CD4-positive, alpha-beta T cell (primary cell): ENCODE measurements at places on chromosomes 2 and 18.
A peak's percentile ranks its signal among the peaks of the same experiment; 100 is the strongest.

- DNase-seq: no peak
Measured at GRCh38 chr2:47002031-47002430, 86.4 kb upstream of the MCFD2 start.

GRCh38 chr2:13193075-13193474 lies 476.3 kb downstream of the TRIB2 start:
- DNase-seq: no peak

DNA sequence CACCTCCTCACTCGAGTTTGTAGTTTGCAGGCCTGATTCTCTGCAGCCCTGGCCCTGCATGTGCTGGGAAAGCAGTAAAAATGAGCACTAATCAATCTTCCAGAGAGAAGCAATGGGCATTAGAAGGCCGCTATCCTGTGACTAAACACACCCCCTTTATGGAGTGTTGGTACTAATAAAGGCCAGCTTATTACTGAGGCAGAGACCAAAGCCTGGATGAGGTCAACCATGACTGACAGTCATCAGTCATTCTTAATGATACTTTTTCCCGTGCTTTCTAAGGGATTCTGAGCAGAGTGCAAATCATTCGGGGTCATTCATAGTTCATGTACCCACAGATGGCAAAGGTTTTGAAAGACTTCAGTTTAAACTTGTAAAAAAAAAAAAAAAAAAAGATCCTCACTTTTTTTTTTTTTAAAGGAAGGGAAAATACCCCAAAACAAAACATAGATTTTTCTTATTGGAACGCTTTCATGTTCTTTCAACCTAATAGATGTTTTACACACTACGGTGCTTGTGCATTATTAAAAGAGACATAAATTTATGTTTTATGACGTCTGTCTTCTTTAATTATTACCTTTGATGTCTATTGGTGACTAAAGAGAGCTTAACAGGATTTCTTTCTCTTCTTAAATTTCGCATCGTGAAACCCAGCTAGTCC lies 13.2 kb downstream of the TSHZ1 start:
- DNase-seq: no peak

DNA sequence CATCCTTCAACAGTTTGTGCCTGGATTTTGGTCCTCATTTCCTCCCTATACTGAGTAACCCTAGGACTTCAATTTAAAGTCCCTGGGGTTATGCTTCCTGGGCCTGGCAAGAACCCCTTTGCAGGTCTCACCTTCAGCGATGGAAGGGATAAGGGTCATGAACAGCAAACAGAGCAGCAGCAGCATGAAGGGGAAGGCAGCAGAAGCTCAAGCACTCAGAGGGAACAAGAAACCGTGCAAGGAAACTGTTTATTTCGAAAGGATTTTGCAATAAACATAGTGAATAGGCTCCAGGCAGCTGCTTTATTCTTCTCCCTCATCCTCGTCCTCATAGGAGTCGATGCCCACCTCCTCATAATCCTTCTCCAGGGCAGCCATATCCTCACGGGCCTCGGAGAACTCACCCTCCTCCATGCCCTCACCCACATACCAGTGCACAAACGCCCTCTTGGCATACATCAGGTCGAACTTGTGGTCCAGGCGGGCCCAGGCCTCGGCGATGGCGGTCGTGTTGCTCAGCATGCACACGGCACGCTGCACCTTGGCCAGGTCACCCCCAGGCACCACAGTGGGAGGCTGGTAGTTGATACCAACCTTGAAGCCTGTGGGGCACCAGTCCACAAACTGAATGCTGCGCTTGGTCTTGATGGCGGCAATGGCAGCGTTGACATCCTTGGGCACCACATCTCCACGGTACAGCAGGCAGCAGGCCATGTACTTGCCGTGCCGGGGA lies 2.8 kb upstream of the TUBA4B start:
- no peak for DNase-seq

DNA sequence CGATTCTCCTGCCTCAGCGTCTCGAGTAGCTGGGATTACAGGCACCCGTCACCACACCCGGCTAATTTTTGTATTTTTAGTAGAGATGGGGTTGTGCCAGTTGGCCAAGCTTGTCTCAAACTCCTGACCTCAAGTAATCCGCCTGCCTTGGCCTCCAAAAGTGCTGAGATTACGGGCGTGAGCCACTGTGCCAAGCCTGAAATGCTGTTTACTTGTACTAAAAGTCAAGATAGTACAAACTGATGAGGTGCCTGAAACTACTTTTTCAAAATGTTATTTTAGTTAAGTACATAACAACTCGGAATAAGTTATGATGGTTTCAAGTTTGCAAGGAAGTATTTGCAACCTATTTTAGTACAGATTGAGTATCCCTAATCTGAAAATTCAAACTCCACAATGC lies 85.7 kb downstream of the CEP192 start:
- no peak for DNase-seq

- peak; percentile 28 for DNase-seq
Measured at GRCh38 chr2:231642631-231643494, 50.2 kb downstream of the TEX44 start.

DNA sequence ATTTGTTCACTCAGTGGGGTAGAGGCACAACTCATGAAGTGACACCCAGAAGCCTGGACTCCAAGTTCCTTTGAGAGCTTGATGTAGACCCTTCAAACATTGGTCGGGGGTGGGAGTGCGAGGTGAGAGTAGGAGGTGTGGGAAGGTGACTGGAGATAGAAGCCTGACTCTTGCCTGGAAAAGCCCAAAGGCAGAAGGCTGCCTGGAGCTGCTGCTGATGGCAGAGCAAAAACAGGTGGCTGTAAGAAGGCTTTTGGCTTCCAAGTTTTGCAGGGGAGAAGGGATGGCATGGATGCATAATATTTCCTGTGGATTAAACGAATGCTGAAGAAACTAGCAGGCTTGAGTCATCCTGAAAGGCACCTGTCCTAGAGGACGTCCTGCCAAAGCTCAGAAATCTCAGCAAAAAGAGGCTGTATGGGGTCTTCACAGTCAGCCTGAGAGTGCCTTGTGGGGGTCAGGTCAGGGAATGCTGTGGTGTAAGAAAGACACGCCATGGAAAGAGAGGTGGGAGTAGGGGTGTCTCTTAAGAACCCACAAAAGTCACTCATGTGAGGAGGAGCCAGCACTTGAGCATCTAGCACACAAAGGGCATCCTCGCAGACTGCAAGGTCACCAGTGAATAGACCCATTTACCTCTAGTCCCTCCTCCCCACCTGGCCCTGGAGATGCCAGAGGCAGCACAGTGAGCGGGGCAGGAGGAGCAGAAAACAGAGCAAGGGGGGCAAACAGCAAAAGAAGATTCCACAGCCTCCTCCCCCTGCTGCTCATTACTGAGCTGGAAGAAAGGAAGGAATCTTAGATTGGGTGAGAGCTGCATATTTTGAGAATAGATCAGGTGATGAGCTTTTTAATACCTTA lies 37.5 kb downstream of the FASTKD2 start:
- DNase-seq: no peak

DNA sequence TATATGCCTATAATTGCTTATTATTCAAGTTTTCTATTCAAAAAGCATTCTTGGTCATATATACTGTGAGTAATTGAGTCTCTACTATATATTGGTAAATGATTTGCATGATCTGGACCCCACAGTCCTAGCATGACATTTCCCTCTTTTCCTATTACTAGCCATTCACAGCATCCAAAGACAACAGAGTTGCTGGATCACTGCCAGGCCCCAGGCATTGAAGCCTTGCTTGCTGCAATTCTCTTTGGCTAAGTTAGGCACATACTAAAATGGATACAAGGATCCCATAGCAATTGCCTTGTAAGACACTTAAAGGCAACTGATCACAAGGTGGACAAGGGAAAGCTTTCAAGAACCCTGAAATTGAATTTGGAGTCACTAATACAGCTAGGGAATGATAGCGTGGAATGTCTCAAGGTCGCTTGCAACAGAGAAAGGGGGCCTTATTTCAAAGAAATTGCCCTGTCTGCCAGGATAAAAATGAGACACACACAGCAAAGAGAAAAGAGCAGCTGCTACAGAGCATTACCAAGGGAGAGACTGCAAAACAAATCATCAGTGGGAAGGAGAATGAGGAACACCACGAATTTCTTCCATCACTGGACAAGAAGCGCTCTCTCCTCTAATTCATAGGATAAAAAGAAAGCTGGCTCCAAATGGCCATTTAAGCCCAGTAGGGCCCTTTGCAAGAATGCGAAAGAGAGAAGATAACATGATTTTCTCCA lies 77.1 kb upstream of the EPHA4 start:
- DNase-seq: no peak

DNA sequence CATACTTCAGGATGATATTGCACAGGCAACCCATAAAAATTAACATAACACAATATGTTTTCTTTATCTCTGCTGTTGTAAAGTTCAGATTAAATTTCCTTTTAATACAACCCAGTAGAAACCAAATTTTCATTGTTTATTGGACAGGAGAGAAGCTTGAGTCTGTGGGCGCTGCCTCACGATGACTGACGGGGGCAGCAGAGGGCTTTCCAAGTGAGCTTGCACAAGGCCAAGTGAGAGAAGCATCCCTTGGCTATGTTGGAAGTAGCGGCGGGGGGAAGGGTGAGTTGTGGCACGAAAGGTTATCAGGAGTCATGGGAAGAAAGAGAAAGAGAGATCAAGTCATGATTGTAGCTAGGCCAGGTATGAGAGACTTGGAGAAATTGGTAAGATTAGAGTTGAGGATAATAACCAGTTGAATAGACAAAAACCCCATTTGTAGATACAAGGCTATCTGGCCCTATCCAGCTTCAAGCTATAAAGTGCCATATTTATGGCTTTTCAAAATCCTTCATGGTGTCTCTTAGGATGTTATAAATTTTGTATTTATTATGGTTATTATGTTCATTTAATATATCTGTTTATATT lies 413.7 kb upstream of the FAM98A start:
- no peak for DNase-seq

DNA sequence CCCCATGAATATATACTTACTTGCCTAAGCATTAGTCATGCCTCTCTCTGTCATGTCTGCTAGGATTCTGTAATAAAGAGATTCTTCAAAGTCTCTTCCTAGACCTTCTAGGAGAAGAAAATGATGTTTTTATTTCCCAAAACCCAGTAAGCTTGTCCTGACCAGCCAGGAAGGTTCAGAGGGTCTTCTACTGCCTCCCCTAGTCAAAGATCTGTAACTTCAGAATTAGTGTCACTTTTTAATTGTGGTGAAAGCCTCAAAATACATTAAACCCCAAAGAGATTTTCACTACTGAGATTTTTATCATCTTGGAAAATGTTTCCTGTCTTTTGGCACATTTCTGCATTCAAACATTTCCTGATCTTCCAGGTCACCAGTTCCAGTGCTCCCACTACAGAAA lies 232.9 kb upstream of the STK17B start:
- DNase-seq: no peak

DNA sequence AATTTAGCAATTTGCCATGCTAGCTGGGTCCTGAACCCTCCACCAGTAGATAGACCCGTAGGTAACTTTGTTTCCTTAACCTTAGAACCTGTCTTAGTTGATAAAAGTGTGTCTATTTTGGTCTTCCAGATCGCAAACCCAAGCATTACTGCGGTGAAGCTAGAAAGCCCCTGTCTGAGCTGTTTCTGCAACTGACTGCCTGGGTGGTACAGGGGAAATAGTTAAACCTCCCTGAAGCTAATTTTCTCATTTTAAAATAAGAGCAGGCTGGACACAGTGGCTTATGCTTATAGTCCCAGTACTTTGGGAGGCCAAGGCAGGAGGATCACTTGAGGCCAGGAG lies 101.7 kb upstream of the MSH2 start:
- DNase-seq: no peak

GRCh38 chr2:127570282-127571250 lies 35.1 kb downstream of the MYO7B start:
- no peak for DNase-seq

GRCh38 chr2:145723872-145724271 lies 1204.0 kb upstream of the ZEB2 start:
- DNase-seq: no peak

DNA sequence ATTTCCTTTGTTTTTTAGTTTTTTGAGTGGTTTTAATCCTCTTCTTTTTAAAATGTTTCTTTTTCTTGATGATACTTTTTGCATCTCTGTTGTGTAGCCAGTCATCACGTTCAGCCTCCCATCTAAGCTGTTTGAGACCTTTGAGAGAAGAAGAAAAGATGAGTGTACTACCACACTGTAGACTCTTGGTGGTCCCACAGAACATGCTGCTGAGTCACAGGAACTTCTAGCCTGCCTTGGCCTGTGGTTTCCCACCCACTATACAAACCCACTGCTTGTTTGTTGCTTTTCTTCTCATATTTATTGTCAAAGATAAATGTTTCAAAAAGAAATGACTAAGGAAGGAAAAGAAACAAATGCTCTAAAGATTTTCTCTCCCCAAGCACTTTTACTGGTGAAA lies 5.5 kb downstream of the CEBPZOS start:
- no peak for DNase-seq

DNA sequence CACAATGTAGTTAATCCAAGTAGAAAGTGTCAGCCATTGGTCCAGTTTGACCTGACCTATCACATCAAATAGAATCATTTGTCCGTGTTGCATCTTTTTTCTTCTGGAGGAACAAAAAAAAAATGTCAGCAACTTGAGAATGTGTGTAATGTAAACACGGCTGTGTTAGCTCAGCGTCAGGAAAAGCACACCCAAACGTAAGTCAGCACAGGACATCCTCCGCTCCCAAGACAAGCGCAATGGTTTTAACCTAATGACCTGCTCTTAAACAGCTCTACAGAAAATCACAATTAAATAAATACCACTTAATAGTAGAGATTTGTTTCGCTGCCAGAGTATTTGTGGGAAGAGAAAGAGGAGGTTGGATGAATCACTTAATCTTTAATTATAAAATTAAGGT lies 59.4 kb downstream of the OSR1 start:
- DNase-seq: no peak
